ENCODE measurements at places on chromosomes 3 and 15.
A peak's percentile ranks its signal among the peaks of the same experiment; 100 is the strongest.

DNA sequence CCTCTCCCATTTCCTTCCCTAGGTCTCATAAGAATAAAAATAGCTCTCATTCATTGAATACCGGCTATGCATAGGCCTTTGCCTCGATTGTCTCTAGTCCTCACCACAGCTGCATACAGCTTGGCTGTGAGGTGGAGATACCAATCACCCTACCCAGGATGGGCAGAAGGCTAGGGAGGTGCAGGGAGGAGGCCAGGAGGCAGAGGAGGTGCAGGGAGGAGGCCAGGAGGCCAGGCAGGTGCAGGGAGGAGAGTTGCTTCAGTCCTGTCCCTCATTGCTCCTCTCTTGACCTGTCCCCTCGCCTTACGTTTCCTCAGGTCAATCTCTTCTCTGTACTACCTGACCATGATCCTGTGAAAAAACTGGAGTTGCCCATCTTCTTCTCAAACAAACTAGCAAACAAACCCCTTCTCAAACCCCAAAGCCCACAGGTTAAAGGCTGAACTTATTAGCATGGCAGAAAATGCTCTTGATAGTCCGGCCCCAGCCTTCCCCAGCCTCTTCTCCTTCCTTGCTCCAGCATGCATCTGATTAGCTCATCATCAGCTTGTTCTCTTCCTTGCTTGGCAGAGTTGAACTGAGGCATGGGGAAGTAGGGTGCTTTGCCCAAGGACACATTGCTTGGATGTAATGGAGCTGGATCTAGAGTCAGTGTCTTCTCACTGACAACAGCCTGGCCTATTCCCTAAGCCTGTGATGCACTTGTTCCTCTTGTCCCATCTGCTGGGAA lies 15.8 kb downstream of the PODXL2 start:
- DNase-seq: no peak

DNA sequence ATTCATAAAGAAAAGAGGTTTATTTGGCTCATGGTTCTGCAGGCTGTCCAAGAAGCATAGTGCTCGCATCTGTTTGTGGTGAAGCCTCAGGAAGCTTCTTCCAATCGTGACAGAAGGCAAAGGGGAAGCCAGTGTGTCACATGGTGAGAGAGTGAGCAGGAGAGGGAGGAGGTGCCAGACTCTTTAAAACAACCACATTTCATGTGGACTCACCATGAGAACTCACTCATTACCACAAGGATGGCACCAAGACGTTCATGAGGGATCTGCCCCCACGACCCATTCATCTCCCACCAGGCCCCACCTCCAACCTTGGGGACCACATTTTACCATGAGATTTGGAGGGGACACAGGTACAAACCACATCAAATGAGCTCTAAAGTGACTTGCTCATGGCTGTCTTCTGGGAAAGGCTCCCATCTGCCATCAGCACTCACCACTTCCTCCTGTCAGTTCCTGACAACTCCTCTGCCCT lies 327.3 kb upstream of the TLE3 start:
- no peak for DNase-seq

GRCh38 chr3:89851974-89852621 lies 744.7 kb downstream of the EPHA3 start:
- DNase-seq: peak; percentile 68

GRCh38 chr15:60255390-60255789 lies 142.4 kb downstream of the ANXA2 start:
- peak; percentile 6 for DNase-seq

- DNase-seq: no peak
Observed at GRCh38 chr3:191637611-191638010, 176.6 kb downstream of the PYDC2 start.

- peak; percentile 71 for DNase-seq
Observed at GRCh38 chr15:48823237-48823636, 12.4 kb upstream of the CEP152 start.

- no peak for DNase-seq
Observed at GRCh38 chr3:88988906-88989305, 118.5 kb upstream of the EPHA3 start.

DNA sequence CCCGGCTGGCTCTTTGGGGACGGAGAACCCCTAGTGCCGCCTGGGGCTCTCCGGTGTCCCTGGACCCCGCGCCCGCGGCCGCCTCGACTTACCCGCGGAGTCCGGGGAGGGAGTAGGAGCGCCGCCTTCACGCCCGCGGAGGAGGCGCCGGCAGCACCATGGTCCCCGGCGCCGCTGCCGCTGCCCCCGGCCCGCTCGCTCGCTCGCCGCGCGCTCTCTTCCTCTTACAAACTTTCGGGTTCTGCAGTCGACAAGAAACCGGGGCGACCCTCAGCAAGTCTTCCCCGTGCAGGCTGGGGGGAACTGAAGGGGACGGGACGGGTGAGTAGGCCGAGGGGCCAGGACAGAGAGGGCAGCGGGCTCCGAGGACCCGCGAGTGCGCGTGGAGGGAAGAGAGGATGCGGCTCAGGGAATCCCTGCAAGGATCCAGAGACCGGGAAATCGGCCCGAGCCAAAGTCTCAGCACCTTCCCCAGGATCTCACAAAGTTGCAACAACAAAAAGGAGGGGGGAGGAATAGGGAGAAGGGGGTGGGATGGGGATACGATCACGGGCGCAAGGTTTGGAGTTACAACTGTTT lies 2.0 kb downstream of the FOXP1 start:
- no peak for DNase-seq

DNA sequence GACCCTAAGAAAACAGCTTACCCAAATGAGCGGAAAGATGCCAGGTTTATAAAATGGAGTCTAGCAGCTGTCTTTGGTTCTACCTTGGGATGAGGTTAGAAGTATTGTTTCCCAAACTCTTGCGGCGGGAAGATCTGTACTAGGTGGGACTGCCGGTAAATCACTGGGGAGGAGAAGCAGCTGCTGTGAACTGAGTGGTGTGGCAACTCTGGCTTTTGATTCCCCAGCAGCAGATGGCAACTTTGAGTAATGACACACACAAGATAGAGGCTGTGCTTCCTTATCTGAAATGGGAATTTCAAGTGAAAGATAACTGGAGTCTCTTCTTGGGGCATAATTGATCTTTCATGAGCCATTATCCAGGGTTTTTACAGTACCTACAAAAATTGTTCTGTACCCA lies 184.9 kb downstream of the ATG7 start:
- DNase-seq: no peak

DNA sequence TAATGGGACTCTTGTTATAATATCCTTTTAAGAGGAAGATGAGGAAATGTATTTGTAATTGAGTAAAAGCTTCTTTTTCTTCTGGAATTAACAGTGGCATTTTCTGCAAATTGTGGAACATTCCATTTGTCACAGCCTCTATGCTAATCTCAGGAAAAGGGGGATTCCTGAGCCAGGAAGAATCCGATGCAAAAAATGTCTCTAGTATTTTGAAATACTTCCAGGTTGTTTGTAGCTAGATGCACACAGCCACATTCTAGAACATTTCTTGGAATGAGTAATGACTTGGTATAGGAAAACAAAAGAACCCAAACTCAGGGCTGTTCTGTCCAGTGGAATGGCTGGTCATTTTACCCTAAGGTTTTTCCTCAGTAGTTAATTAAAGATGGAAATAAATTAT lies 98.5 kb upstream of the SLC2A2 start:
- DNase-seq: peak; percentile 62

DNA sequence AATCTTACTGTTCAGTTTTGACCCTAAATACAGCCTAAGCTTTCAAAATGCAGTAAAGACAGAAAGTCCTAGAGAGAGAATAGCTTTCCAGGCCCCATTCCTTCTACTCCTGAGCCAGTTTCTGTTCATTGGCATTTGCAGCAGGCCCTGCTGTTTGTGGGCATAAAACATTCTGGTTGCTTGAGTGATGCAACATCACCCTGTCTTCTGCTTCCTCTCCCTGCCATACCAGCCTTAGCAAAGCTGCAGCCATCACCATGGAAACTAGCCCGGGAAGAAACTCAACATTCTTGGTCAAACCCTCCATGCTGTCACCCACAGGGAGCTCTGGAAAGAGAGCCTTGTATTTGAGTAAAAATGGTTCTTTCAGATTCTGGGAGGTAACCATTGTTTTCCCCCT lies 325.7 kb downstream of the MAGI1 start:
- peak; percentile 84 for DNase-seq

DNA sequence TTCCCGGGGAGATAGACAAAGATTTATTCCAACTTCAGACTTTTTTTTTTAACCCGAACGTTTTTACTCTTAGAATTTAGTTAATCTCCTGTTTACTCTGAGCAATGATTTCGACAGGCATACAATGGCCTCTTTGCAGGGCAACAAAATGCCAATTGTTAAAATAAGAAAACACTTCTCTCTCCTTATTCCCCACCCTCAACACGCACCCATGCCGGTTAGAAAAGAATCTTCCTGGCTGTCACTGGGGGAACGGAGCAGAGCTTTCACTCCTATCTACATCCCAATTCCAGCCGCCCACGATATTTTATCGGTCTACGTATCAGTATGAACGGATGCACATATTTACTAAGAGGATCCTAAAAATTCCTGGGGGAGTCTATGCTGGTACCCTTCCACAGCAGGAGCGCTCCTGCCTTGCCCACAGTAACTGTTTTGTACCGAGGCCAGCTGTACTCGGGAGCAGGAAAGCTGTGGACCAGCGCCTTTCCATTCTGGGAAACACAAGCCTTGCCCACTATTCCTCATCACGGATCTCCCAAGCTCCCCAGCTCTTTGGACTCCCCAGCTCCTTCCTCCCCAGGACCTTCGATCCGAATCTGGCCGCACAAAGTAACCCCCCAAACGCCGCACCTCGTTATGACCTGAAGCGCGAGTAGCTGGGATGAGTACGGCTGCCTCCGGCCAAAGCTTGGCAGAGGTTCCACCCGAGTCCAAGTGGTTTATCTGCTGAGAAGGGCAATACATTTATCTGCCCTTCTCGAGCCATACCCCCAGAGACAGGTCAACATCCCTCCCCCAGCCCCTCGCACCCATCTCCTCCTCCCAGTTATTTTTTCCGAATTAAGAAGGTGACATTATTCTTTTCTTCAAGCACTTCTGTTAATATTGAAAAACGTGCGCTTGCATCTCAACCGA lies 2.2 kb upstream of the FOXB1 start:
- no peak for DNase-seq

GRCh38 chr15:99474909-99475753 lies 90.7 kb upstream of the MEF2A start:
- DNase-seq: no peak

DNA sequence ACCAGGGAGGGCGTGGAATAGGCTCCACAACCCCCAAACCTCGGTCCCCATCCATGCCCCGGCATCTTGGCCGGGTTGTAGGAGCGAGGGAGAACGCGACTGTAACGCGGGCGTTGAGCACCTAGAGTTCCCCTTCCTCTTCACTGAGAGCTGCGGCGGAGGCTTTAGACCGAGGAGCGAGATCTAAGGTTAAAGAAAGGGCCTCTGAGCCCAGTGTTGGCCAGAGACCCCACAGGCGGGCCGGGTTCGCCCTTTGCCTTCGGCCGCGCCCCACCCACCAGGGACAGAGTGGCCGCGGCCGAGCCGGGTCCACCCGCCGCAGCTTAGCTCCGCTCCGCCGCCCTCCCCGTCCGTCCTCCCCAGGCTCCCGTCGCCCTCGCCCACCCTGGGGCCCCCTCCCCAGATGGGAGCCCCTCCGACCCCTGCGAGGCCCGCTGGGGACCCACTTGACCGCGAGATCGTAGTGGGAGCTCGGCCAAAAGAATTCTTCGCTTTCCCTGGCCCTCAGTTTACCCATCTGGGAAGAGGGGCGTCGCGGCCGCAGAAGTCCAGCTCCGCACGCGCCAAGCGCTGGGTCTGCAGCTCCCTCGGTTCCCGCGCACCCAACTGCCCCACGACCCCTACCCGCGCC lies 425 bp downstream of the ANPEP start:
- DNase-seq: no peak

GRCh38 chr3:59821274-59821673 lies 771.4 kb upstream of the CFAP20DC start:
- no peak for DNase-seq

- DNase-seq: no peak
Observed at GRCh38 chr3:64221571-64222257, 3.6 kb downstream of the PRICKLE2 start.

GRCh38 chr3:67640023-67640660 lies 14.3 kb downstream of the SUCLG2 start:
- DNase-seq: peak; percentile 52

DNA sequence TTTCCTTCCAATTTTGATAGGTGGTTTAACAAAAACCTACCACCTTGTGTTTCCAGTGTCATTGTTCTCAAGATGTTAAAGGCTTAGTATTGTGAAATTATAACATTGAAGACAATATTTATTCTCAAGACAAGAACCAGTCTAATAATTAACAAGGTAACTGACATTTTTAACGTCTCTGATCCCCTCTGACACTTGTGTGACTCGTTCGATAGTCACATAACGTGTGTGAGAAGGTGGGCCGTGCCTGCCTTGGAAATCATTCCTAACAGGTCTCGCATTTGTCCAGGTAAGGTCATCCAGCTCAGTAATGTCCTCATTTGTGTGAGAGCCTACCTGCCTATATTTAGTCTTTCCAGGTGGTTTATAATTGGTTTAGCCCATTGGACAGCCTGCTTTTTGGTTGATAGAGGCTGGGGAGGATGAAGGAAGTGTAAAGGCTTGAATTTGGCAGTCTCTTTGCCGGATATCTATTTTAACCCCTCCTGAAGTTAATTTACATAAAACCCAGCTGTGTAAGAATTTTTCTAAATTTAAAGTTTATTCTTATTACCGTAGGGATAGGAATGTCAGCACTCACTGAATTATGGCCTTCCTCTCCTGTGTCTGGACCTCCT lies 94.4 kb downstream of the AKAP13 start:
- no peak for DNase-seq

DNA sequence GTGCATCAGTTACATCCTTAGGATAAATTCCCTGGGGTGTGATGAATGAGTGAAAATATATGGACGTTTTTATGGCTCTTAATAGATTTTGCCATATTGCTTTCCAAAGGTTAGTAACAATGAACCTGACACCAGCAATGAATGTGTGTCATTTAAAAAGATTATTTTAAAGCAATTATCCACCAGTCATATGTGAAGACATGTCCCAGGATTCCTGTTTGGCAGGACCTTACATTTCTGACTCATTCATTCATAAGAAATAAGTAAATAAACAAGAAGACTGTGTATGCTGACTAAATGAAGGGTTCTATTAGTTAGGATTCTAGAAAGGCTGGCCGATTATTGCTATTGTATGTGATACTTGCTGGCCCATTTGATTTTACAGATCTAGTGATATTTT lies 201.5 kb downstream of the SOX2 start:
- DNase-seq: no peak

DNA sequence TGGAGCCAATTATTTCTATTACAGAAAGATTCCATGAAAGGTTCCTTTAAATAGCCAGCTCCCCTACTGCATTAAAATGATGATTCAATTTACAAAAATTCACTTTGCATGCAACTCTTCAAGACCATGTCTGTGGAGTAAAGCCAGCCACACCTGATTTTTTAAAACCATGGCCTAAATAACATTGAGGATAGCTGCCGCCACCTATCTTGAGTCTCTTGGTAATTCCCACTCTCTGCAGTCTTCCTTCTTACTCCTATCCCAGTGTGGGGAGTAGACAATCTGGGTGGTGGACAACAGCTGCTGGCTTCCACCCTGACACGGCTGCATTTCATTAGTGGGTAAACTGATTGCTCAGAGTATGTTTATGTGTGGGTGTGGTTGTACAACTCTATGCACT lies 10.7 kb downstream of the LRTM1 start:
- peak; percentile 92 for DNase-seq

Measured in fibroblast of upper back skin (primary cell).